Left ventricle myocardium inferior (tissue), 1 donor: ENCODE measurements at places on chromosomes 12 and 14. TPM values are rescaled to one million over a fixed set of nuclear protein-coding genes. Genes with fewer than 3 reads are reported as not detected.

TAS2R7 gene
- total RNA-seq: not detected

GPR135 gene
- total RNA-seq: 2.2 TPM

MYO1H gene
- total RNA-seq: 0.16 TPM

ASIC1 gene
- 0.96 TPM for total RNA-seq

RD3L gene
- total RNA-seq: 30.7 TPM

C14orf180 gene
- 44.1 TPM for total RNA-seq

TMEM119 gene
- total RNA-seq: 1.3 TPM

PMCH gene
- total RNA-seq: not detected

KRT78 gene
- total RNA-seq: not detected

RERG gene
- total RNA-seq: 4.5 TPM

RNASE3 gene
- not detected for total RNA-seq

SRRM4 gene
- 0.19 TPM for total RNA-seq

POTEG gene
- total RNA-seq: not detected

BEST3 gene
- total RNA-seq: 0.80 TPM

NELL2 gene
- total RNA-seq: 0.55 TPM

PPP4R4 gene
- total RNA-seq: not detected

TMEM116 gene
- total RNA-seq: 35.0 TPM

INHBC gene
- not detected for total RNA-seq

LRIG3 gene
- 4.5 TPM for total RNA-seq

SERPINA10 gene
- not detected for total RNA-seq

HVCN1 gene
- total RNA-seq: 11.5 TPM

CCDC177 gene
- total RNA-seq: not detected

BICDL1 gene
- total RNA-seq: 0.08 TPM

MYF5 gene
- not detected for total RNA-seq

MANSC4 gene
- not detected for total RNA-seq

P2RX7 gene
- 1.6 TPM for total RNA-seq

GDF3 gene
- 0.19 TPM for total RNA-seq
